ENCODE measurements at places on chromosomes 1 and 21. TPM values are rescaled to one million over a fixed set of nuclear protein-coding genes. Genes with fewer than 3 reads are reported as not detected.

RNU1-2 gene
- total RNA-seq = not detected

FCMR gene
- 5.9 TPM for total RNA-seq

TESK2 gene
- total RNA-seq = 0.29 TPM

PADI3 gene
- 0.86 TPM for total RNA-seq

SLC44A3 gene
- 1.8 TPM for total RNA-seq

GJA8 gene
- total RNA-seq = not detected

NEK7 gene
- total RNA-seq = 16.5 TPM

KCNK2 gene
- total RNA-seq = not detected

LRRIQ3 gene
- total RNA-seq = 0.58 TPM

FCAMR gene
- not detected for total RNA-seq

IFI44L gene
- 0.02 TPM for total RNA-seq

VANGL1 gene
- 24.1 TPM for total RNA-seq

SLC9C2 gene
- total RNA-seq = not detected

UBE4B gene
- total RNA-seq = 13.6 TPM

PLPP3 gene
- 19.7 TPM for total RNA-seq

PLXNA2 gene
- 4.6 TPM for total RNA-seq

U2AF1 gene
- total RNA-seq = 46.2 TPM

FBLIM1 gene
- 30.9 TPM for total RNA-seq

ETV3L gene
- not detected for total RNA-seq

ACKR1 gene
- not detected for total RNA-seq

DCDC2B gene
- not detected for total RNA-seq

Data from A549 treated with dexamethasone at 1 μM for 4 hours (cell line).